ENCODE measurements at places on chromosomes 12 and 14.

- DNase-seq: peak; percentile 2
Observed at GRCh38 chr12:37672655-37673260, 643.8 kb upstream of the ALG10B start.

GRCh38 chr12:16012117-16012516 is 101.0 kb downstream of the DERA start:
- peak; percentile 71 for DNase-seq

DNA sequence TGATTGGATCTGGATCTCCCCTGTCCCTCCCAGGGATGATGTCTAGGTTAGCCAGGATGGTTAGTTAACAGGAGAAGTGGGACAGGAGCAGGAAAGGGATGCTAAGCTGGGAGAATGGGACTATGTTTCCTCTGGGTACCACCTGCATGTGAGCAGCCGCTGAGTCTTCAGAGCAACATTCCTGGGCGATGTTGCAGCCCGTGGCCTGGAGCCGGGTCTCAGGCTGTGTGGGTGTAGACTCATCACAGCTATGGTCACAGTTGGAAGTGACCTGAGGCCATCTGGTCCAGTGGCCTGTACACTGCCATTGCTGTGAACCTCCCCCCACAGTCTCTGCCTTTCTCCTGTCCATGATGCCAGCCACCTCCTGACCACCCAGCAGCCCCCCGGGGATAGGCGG is 422.6 kb downstream of the DPF3 start:
- peak; percentile 30 for DNase-seq

DNA sequence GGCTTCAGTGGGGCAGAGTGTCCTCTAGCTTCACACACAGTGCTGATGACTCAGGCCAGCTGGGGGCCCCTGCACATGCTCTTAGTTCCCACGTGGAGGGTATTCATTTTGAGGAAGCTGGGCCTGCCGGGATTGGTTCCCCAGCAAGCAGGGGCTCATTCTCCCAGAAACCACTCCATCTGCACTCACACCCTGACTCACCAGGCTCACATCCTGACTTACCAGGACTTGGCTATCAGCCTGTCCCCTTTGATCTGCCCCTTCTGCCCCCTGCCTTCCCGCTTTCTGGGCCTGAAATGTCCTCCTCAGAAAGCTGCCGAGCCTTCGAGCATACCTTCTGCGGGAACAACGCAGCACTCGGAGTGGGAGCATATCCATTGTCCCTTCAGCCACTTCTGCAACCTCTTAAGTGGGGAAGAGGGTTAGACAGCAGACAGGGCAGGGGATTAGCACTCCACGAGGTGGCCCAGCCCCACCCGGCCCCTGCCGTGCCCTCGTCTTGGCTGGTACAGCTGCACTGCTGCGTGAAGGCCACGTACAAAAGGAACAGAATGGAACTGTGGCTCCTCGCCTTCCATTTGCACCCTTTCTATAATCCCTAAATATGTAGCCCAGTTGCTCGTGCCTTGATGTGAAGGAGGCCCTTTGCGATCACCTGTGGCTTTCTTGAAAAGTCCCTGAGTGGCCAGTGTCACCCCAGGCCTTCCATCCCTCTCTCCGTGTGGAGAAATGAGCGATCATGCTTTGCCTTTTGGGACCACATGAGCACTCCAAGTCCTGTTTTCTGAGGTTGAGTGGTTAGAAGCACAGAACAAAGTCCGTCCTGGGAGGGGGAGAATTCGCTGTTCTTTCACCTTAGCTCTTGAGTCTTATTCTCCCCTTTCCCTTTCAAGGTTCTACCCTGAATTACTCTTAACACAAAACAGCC is 26.1 kb downstream of the TPCN1 start:
- DNase-seq: peak; percentile 62

GRCh38 chr14:73761618-73762355 is 47.6 kb upstream of the PNMA1 start:
- DNase-seq: no peak

- DNase-seq: no peak
Observed at GRCh38 chr14:101130861-101131260, 227.3 kb upstream of the RTL1 start.

DNA sequence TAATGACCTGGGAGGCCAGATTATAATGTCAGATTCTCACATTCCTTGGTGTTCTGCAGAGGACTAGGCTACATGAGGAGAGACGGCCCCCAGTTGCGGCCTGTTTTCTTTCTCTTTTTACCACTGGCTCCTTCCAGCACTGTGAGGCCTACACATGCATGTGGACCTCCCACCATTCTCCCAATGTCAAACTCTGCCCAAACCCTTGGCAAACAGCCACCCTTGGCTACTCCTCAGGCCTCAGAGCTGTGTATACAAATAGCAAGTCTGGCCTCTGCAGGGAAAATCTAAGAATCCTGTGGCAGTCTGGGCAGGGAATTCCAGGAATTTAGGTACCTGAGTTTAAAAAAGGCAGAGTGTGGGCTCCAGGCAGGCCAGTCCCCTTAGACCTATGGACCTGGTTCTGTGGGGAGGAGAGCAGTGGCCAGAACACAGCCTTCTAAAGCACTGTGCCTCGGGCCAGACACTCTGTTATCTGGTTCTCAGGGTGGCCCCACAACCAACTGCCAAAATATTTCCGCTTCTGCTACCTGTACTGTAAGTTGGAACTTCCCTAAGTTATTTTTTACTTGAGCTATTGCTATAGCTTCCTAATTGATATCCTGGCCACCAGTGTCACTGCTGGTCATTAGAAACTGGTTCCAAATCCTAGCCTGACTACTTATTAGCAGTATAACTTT is 19.9 kb upstream of the NEDD1 start:
- no peak for DNase-seq

DNA sequence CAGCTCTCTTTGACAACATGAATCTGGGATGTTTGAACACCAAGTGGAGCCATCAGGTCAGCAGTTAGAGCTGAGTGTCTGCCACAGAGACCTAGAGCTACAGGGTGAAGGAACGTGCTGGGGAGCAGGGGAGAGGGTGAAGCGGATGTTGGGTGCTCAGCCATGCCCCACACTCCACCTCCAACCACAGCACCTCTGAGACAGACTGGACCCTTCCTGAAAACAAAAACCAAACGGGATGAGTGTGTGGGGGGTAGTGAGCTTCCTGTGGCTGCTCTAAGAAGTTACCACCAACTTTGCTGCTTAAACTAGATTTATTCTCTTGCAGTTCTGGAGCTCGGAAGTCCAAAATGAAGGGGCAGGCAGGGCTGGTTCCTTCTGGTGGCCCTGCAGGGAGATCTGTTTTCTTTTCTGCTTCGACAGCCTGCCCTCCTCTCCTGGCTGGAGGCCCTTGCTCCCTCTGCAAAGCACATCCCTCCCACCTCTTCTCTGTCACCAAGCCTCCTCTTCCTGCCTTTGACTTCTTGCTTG is 5.6 kb upstream of the GOLGA3 start:
- DNase-seq: no peak

- DNase-seq: peak; percentile 57
Observed at GRCh38 chr12:15151161-15152091, 69.8 kb downstream of the RERG start.

DNA sequence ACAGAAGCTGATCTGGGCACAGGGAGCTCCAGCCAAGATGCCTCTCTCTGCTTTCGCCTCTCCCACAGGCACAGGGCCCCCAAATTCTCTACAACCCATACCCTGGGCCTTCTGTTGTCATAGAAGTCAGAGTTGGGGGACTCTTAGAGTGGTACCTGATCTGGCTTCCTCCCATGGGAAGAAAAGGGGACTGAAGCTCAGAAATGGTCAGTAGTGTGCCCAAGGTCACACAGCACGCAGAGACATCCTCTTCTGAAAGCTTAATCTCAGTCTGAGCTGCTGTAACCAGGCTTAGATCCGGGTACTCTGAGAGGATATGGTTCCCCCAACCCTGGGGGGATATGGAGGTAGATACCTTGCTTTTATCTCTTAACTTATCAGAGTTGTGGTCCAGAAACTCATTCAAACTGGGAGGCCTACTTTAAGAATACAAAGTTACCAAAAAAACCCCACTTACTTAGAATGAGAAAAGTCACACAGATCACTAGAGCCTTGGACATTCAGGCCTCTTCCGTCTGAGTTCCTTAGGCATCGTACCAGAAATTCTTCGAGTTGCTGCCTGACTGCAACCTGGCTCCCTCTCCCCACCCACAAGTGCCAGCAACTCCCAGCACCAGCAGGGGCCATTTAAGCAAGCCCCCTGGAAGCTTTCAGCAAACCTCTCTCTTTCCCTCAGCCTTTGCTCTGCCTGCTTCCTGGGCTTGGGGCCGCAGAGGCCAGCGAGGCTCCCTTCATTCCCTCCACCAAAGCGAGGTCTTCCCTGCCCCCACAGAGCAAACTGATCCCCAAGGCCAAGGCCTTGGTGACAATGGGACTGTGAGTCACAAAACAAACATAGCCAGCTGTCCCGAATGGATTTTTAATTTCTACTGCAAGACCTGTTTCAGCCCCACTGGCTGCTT is 13.9 kb downstream of the KRT7 start:
- DNase-seq: peak; percentile 90

GRCh38 chr12:110807640-110808039 is 39.1 kb upstream of the CCDC63 start:
- DNase-seq: peak; percentile 34

DNA sequence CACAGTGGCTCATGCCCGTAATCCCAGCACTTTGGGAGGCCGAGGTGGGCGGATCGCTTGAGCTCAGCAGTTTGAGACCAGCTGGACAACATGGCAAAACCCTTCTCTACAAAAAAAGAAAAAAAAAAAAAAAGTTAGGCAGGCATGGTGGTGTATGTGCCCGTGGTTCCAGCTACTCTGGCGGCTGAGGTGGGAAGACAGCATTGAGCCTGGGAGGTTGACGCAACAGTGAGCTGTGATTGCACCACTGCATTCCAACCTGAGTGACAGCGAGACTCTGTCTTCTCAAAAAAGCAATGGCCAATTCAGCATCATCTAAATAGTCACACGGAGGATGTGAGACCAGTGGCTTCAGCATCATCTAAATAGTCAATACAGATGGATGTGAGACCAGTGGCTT is 10.4 kb upstream of the SAMD4A start:
- DNase-seq: no peak

DNA sequence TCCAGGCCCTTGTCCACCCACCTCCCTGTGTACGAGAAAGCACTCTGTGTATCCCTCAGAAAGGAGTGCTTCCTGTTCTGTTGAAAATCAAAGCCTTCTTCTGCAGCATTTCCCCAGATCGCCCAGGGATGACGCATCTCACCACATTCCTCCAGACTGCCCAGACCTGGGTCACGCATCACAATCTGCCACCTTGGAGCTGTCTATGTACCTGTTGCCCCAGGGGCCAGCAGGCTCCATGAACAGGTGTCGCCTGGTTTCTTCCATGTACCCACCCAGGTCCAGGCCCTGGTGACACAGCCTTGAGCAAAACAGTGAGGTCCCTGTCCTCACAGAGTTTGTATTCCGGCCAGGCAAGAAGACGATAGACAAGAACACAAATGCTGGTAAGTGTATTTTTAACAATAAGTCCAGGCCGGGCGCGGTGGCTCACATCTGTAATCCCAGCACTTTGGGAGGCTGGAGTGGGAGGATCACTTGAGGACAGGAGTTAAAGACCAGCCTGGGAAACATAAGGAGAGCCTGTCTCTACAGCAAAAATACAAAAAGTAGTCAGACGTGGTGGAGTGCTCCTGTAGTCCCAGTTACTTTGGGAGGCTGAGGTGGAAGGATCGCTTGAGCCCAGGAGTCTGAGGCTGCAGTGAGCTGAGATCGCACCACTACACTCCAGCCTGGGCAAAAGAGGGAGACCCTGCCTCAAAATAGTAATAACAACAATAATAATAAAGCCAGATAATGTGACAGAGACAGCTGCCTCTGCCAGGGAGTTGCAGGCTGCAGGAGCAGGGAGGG is 6.8 kb upstream of the PPP1R13B start:
- no peak for DNase-seq

DNA sequence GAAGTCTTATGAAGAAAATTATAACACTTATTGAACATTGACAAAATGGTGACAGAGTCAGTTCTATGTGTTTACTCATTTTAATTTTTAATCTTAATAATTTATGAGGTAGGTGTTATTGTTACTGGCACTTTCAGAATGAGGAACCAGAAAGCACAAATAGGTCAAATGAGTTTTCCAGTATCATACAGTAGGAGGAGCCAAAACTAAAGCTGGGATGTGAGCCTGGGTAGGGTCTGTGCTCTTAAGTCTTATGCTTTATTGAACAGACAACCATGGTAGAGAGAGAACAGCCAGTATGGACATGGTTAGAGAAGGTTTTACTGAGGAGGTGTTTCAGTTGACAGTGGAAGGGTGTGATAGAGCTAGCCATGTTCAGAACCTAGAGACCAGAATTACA is 775.7 kb downstream of the TMTC2 start:
- no peak for DNase-seq

- no peak for DNase-seq
Observed at GRCh38 chr12:92079054-92079385, 66.6 kb downstream of the BTG1 start.

- peak; percentile 57 for DNase-seq
Observed at GRCh38 chr12:105741786-105742566, 396.8 kb downstream of the NUAK1 start.

DNA sequence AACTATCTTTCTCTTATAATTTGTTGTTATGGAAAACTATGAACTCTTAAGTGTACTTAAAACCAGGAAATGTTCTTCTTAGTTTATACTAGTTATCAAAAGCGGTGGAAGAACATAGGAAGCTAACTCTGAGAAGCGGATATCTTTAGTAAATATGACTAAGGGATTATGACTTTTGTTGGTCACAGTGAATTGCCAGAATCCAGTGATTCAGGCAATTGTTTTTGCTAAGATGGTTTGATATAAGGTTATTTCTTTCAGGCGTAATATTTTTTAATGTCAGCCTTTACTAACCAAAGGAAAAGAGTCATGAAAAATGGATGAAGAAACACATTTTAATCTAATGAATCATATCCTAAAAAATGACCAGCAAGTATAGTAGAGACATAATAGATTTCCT is 473.5 kb downstream of the FOXG1 start:
- peak; percentile 35 for DNase-seq

DNA sequence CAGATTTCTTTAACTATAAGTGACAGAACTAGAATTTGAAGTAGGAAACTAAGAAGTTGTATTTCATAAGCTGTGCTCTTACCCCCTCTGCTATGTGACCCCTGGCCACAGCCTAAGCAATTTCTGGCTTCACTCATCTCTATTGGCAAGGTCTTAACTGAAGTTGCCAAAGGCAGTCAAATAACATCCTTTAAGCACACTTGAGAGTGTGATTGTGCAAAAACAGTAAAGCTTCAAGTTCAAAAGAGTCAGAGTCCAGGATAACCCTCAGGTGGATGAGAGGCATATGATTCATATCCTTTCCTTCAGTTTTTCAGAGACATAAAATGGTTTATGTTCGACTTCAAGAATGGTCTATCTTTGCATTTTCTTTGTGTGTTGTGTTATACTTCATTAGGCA is 45.2 kb downstream of the GRIP1 start:
- DNase-seq: no peak

GRCh38 chr12:50825372-50825838 is 17.3 kb upstream of the TMPRSS12 start:
- peak; percentile 71 for DNase-seq
